Activated CD4-positive, alpha-beta T cell treated with anti-CD3 and anti-CD28 coated beads, Interleukin-2, amount 10 ng/mL, durations not matched to agents 7 days and 5 days (primary cell): ENCODE measurements at places on chromosomes 5 and 9.
A peak's percentile ranks its signal among the peaks of the same experiment; 100 is the strongest.

- no peak for DNase-seq
Measured at GRCh38 chr5:136013559-136013958, 15.2 kb upstream of the TGFBI start.

- DNase-seq = no peak
Measured at GRCh38 chr5:173268750-173269432, 33.9 kb upstream of the NKX2-5 start.

DNA sequence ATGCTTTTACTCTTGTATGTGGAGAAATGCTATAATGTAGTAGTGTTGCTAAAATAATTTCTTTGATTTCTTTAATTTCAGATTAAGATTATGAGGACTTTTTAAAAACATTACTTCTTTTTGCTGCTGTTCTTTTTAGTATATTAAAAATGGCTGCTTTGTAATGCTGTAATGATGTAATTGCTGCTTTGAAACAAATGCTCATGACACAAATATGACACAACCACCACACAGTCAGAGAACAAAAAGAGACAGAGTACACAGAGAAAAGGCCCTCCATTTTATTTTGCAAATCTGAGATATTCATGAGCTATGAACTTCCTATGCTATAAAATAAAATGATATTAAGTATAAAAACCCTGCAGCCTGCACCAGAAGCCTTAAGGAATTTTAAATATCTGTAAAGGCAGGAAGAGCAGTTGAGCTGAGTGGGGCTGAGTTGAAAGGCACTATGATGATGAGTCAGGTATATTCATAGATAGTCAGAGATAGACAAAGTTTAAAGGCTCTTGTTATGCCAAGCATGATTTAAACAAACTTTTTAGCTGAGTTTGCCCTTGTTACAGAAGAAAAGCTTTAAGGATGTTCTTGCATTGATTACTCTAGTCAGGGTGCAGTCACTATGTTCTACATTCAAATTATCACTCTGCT is 5.1 kb upstream of the POU5F2 start:
- DNase-seq = no peak

GRCh38 chr5:66713998-66714397 is 117.8 kb downstream of the MAST4 start:
- DNase-seq = no peak

DNA sequence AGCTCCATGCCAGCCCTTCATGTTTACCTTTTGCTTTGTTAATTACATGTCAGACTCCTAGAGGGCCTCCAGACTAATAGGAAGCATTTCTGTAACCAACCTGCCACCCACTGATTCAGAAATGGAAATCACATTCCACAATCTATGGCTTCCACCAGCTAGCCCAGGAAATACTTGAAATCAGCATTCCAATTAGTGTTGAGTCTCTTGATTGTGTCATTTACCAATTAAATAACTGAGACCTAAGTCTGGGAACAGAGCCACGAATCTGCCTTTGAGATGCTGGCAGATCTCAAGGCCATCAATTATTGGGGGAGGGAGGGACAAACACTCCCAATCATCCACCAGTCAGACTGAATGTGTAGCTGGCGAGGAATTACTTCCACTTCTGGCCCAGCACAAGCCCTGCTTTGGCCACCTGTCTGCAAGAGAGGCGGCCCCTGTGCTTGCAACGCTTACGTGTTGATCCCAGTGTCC is 27.4 kb upstream of the SAP30L start:
- no peak for DNase-seq

DNA sequence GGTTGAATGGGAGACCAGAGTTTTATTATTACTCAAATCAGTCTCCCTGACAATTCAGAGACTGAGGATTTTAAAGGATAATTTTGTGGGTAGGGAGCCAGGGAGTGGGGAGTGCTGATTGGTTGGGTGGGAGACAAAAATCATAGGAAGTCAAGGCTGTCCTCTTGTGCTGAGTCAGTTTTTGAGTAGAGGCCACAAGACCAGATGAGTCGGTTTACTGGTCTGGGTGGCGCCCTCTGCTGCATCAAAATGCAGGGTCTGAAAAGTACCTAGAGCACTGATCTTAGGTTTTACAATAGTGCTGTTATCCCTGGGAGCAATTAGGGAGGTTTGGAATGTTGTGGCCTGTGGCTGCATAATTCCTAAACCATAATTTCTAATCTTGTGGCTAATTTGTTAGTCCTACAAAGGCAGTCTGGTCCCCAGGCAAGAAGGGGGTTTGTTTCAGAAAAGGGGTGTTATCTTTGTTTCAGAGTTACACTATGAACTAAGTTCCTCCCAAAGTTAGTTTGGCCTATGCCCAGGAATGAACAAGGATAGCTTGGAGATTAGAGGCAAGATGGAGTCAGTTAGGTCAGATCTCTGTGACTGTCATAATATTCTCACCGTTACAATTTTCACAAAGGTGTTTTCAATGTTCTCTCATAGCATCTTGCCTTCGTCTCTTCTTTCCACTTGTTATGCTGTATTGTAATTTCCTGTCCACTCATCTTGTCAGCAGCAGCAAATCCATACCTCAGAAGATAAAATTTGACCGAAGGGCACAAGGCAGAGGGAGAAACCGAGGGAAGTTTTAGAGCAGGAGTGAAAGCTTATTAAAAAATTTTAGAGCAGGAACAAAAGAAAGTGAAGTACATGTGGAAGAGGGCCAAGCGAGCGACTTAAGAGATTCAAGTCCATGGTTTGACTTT is 59.2 kb upstream of the CLINT1 start:
- peak; percentile 66 for DNase-seq

DNA sequence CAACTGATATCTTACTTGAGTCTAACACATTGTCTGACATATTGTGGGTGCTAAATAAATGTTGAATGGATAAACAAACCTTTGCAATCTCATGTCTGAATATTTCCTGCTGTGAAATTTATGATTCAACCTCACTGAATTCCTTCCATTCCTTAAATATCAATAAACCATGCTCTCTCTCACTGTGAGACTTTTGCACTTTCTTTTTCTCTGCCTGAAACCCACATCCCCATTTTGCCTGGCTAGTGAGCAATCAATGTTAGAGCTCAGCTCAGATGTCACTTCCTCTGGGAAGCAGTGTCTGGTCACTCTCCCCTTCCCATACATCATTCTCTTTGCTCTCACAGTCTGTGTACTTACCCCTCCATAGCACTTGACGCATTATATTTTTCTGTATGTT is 383.7 kb upstream of the TRPC7 start:
- no peak for DNase-seq

DNA sequence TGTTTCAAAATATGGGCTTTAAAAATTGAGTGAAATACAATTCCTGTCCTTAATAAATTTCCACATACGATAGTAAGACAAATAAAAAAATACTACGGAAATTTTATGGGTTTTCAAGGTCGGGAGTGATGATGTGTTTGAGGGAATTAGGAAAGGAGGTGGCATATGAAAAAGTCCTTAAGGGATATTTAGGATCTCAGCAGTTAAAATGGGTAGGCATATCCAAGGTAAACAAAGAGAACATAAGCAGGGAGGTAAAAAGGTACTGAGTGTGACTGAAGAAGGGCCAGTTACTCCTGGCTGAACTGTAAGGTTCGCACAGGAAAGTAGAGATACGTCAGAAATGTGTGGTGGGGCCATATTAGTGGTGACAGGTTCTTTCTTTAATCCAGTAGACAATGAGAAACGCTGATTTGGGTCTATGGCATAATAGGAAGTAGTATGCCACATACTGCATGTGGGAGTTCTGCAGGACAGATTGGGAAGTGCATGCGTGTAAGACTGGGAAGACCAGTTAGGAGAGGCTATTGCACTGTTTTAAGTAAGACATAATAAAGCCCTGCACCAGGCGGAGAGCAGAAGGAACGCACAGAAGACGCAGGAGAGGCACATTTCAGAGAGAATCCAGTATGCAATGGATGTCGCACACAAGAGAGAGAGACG is 937 bp upstream of the HMGCR start:
- no peak for DNase-seq

DNA sequence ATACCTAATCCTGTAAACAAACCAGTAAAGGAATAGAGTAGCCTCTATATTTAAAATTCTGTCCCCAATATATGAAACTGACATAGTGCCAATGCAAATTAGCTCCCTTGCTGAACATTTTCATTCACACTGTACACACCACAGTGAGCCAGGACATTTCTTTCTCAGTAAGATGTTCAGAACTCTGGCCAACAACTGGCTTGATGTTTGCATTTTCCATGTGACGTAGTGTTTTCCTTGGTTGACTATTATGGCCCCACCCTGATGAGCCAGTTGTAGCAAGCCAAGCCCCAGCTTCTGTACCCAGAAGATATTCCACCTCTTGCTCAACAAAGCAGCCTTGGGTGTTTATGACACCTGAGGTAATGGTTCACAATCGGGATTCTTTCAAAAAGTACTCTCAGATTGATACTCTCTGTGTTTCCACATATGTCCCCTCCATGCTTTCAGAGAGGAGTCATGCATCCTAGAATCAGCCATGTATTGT is 17.7 kb upstream of the ANXA1 start:
- DNase-seq = no peak

DNA sequence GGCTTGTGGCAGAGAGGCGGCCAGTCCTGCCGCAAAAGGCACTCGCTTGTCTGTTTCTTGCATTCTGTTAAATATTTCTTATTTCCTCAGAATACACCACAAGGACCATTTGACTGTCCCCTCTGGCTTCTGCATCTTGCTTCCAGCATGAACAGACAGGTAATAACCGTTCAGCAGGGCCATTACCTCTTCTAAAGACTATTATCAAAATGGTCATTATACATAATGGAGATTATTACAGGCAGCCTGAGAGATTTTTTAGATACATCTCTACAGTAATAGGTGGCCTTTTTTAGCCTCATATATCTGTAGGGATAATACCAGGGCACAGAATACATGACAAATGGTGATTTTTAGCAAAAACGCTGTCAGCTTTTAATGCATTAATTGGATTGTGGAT is 382.0 kb downstream of the PSAT1 start:
- DNase-seq = no peak

DNA sequence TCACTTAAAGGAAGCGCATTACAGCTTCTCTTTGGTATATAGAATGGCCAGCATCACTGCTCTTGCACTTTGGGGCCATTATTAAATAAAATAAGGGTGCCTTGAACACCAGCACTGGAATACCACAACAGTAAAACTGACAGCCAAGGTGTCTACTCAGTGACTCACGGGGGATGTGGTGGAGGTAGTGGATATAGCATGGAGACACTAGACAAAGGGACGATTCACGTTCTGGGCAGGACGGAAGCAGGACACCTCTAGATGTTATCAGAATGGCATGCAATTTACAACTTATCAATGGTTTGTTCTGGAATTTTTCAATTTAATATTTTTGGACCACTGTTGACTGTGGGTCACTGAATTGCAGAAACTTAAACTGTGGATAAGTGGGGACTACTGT is 32.9 kb upstream of the PDE8B start:
- no peak for DNase-seq

GRCh38 chr5:19928562-19929421 is 59.2 kb downstream of the CDH18 start:
- no peak for DNase-seq

GRCh38 chr9:93372391-93372790 is 79.1 kb upstream of the FAM120A start:
- no peak for DNase-seq

GRCh38 chr9:123749580-123750202 is 180.2 kb downstream of the DENND1A start:
- peak; percentile 7 for DNase-seq

DNA sequence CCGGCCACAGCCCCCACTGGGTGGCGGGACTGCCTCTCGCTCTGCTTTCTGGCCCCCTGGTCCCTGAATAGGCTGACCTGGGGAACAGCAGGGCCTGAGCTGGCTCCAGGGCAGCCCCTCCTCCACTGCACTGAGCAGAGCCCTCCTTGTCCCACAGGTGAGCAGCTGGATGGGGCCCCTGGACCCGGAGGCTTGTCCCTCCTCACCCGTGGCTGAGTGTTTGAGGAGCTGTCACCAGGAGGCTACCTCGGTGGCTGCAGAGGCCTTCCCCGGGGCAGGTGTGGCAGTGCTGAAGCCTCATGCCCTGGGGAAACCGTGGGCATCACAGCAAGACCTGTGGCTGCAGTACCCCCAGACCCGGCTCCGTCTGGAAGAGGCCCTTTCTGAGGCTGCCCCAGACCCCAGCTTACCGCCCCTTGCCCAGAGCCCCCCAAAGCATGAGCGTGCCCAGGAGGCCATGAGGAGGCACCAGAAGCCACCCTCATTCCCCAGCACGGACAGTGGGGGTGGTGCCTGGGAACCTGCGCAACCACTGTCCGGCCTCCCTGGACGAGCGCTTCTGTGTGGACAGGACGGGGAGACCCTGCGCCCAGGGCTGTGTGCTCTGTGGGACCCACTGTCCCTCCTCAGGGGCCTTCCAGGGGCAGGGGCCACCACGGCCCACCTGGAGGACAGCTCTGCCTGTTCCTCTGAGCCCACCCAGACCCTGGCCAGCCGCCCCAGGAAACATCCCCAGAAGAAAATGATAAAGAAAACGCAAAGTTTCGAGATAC is 28.5 kb upstream of the LRRC14B start:
- DNase-seq = no peak

DNA sequence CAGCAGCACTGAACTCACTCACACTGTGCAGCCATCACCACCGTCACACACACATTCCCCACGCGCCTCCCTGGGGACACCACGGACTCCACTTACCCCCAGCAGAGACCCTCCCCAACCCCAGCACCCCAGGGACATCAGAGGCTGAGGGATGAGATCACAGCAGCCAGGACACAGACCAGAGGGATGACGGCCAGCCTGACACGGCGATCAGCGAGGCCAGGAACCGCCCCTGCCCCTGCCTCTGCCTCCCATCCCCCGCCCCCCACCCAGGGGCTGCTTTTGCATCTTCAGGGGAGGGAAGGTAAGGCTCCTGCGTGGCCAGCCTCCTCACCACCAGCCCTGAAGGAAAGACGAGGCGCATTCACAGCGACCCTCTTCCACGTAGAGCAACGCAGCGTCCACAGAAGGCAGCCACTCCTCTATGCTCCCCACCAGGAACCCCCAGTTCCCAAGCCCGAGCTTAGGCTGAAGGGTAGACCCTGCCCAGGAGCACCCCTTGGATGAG is 104.5 kb downstream of the VAV2 start:
- DNase-seq = no peak

DNA sequence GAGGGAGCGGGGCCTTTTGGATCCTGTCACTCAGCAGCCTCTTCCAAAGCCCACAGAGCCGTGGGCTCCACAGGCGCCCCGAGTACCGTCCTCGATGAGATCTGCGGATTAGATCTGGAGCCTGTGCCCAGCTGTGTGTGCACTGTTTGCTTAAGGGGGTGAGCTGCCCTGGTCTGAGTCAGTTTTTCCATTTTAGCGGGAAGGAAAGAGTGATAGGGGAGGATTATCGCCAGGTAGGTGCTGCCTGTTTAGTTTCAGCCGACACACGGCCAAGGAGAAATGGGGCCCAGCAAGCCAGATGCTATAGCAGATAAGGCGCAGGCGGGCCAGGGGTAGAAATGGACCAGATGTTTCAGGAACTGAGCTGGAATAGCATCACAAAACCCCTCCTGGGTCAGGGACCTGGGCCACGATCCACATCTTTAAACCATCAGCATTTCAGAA is 18.1 kb downstream of the COL5A1 start:
- no peak for DNase-seq

DNA sequence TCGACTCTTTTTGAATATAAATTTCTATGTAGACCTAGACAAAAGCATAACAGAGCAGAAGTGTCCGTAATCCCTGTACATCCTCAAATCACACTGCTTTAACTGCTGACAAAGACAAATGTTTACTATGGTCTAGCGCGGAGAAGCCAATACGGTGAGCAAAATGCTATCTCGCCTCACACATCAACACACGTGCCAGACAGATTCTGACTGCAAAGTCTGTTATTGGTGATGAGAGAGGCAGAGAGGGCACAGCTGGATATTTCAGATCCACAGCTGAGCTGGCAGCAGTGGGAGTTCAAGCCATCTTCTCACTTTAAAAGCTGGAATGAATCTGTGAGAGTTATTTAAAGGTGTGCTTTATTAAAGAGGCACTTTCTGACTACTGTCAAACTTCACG is 124.3 kb downstream of the ARL15 start:
- no peak for DNase-seq
